ENCODE measurements at places on chromosomes 5 and 9.

GRCh38 chr9:111910428-111910827 is 13.8 kb downstream of the UGCG start:
- no peak for DNase-seq

DNA sequence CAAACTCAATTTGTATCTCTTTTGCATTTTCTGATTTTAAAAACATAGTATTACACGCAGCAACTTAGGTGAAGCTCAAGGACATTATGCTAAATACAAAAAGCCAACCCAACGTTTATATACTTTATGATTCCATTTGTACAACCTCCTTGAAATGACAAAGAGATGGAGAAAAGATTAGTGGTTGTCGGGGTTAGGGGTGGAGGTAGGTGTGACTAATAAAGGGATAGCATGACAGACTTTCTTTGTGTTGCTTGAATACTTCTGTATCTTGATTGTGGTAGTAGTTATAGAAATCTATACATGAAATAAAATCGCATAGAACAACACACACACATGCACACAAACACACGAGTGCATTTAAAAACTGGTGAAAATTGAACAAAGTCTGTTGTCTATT is 42.5 kb upstream of the EFNA5 start:
- DNase-seq = peak; percentile 1

DNA sequence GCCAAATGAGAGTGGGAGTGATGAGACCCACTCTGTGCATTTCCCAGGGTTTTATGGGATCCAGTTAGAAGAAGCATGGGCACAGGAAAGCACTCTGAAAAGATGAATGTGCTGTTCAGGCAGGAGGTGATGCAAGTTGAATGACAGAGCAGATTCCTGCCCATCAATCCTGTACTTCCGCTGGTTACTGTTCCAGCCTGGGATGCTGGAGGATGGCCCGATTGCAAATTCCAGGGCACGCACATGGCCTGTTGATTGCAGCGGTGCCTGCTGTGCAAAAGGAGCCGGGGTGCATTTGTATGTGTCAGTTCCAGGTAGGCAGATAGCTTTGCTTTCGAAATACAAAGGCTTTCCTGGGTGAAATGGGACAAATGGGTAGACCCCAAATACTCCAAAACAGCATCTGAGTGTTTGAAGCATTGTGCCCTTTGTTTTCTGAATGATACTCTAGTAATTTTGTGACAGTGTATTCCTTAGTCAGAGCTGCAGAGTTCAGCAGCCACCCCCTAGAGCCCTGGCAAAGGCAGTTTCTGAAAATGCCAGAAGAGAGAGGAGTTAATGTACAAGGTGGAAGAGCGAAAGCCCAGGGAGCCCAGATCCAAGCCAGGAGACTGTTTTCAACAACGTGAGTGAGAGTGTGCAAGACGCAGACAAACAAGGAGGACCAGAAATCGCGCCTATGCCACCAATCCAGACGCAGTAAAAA is 454.2 kb upstream of the CLINT1 start:
- no peak for DNase-seq

- peak; percentile 64 for DNase-seq
Measured at GRCh38 chr5:125142458-125142857, 396.0 kb upstream of the ZNF608 start.

- DNase-seq = peak; percentile 93
Measured at GRCh38 chr9:84300271-84300670, 40.3 kb downstream of the SLC28A3 start.

DNA sequence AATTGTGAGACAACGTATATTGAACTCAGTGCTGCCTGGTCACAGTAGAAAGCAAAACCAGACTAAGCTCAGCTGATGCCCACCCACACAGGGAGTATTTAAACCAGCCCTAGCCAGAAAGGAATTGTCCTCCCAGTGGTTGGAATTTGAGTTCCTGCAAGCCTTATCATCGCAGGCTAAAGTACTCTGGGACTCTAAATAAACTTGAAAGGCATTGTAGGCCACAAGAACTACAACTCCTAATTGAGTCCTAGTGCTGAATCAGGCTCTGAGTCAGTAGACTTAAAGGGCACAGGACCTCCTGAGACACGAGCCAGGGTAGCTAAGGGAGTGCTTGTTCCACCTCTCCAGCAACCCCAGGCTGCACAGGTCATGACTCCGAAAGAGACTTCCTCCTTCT is 171.4 kb downstream of the MCTP1 start:
- peak; percentile 44 for DNase-seq

GRCh38 chr9:37221489-37222106 is 101.2 kb downstream of the ZCCHC7 start:
- no peak for DNase-seq

DNA sequence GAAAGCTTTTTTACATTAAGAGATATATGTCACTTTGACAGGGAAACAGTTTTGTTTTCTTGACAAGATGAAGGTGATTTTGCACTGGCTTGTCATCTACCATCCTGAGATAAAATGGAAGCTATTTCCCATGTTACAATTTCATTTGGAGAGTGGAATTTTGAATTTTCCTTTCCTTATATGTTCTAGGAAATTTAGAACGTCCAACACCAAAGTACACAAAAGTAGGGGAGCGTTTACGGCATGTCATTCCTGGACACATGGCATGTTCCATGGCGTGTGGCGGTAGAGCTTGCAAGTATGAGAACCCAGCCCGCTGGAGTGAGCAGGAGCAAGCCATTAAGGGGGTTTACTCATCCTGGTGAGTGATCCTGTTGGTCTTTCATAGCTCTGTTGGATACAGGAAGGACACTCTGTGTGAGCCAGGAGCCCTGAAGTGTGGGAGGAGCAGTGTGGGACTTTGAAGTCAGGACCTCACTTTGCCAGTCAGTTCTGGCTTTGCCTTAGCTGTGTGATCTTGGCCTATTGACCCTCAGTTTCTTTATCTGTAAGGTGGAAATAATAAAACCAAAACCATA is 887 bp downstream of the PTPDC1 start:
- DNase-seq = peak; percentile 30

DNA sequence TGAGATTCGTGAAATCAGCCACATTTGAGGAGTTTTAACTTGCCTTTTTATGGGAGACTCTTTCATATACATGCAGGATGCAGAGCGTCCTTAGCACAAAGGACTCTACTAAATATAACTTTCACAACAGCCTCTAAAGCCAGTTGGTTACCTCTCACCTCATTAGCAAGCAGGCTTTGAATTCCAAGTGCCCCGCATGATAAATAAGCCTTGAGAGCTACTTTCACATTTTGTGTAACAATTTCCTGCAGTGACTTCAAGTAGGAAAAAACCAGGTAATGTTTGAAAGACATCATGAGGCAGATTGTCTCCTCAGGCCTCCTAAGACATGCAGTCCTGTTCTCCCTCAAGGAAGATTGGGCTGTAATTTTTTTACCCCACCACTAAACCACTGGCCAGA is 50.5 kb downstream of the RALGPS1 start:
- DNase-seq = no peak

Data from bronchial epithelial cell (primary cell).